Head of caudate nucleus (tissue), 42 donors: ENCODE measurements at places on chromosomes 12 and 14.

DNA sequence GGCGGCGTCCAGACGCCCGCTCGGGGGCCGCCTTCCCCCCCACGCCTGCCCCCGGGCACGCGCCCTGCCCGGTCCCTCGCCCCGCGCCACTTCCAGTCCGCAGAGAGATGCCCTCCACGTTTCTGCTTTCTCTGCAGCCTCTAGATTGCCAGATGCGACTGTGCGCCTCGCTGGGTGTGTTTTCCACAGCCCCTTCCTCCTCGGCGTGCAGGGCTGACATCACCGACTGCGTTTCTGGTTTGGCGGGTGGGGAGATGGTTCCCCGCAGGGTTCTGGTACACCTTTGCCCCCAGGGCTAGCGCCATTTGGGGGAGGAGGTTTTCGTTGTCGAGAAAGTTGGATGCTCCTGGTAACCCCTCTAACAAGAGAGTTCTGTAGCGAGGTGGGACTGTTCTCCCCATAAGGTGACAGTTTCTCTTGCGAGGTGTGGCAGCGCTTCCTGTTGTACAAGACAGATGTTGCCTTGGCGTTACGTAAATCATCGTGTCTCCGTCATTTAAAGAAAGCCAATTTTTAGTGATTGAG lies 1.5 kb downstream of the CALM1 start:
- peak; percentile 48 for DNase-seq

- DNase-seq, result no peak
These were observed at the start of gene DIO3 for GRCh38 chr14:101561145-101561896. DIO3 (plus strand) TSS chr14:101561495.

DNA sequence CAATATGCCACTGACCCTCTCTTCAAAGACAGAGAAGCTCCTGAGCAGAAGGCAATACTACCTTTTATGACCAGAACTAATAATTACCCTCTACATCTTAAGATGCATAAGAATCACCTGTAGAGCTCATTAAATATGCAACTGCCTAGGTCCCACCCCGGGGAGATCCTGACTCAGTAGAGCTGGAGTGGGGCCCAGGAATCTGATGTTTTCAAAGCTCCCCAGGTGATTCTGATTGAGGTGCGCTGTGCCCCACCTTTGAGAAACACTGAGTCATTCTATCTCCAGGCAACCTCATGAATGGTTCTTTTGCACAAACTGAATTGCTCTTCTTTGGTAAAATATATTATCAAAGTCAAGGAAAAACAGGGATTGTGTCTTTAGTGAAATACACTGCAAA lies 149.3 kb upstream of the BMP4 start:
- no peak for DNase-seq

DNA sequence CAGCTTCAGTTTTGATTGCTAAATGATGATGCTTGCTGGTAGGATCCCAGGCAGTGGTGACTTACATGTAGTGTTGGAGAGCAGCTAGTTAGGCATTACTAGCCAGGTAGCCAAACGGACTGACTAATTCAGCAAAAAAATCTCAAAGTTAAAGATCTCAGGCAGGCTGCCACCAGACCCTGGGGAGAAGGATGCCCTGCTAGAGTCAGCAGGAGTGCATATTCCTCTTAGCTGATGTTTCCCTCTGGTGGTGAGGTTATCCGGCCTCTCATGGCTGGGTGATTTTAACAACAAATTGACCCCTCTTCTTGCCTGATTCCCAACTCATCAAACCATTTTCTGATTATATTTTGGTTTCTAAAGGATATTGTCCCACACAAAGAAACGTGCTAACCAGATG lies 2.8 kb downstream of the EFS start:
- no peak for DNase-seq

GRCh38 chr12:52662093-52662917 lies 10.3 kb upstream of the KRT2 start:
- no peak for DNase-seq

DNA sequence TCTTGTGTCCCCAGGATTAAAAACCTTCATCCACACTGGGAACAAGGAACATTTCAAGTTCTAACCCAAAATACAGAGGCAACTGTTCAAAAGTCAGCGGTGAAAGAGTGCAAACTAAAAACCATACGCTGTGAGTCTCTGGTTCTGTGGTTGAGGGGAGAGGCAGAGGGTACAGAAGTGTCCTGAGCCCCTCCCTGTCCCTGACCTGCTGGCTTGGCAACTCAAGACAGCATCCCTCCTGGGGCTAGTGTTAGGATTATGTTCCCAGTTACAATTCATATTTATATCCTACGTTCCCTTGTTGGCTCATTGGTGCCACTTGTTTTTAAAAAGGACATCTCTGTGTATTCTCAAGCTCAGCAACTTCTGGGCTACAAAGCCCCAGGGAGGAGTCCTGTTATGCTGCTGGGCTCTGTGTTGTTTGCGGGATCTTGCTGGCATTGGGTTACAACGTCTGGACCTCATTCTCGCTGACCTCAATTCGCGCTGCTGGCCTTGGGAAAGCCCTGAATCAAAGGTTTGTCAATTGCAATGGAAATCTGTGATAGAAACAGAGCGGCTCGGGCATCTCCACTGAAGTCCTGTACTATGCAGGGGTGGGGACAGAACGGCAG lies 420.8 kb downstream of the FUT8 start:
- DNase-seq, result no peak

DNA sequence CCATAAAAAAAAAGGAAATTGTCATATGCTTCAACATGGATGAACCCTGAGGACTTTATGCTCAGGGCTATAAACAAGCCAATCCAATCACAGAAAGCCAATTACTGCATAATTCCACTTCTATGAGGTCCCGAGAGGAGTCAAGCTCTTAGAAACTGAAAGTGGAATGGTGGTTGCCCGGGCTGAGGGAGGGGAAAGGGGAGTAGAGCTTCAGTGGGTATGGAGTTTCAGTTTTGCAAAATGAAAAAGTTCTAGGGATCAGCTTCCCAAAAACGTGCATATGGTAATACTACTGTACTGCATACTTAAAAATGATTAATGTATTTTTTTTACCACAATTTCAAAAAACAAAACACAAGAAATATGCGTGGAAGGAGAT lies 52.0 kb downstream of the RNF34 start:
- DNase-seq, result no peak

DNA sequence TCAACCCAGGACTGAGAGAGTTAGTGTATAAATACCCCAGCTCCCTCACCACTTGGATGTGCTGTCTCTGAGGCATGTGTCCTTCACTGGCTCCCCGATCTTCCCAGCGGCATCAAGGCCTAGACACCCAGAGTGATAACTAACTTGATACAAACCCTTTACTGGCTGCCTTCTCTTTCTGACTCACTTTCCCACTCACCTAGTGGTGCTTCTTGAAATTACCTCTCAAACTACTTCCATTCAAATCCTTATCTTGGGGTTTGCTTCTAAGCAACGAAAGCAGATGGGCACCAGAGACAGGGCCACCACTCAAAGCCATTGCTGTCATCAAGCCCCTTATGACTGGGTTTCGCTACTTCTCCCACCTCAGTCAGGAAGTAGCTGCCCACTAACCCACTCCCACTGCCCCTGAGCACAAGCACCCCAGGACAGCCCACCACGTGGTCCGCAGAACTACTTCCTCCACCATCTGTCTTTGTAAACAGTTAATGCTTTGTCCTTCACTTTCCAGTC lies 17.2 kb downstream of the ZFP36L1 start:
- no peak for DNase-seq

GRCh38 chr12:1726753-1727152 lies 35.9 kb downstream of the ADIPOR2 start:
- DNase-seq, result no peak

GRCh38 chr12:10571141-10571540 lies 42.3 kb downstream of the MAGOHB start:
- no peak for DNase-seq

GRCh38 chr12:29901585-29901984 lies 117.8 kb upstream of the TMTC1 start:
- DNase-seq, result no peak

DNA sequence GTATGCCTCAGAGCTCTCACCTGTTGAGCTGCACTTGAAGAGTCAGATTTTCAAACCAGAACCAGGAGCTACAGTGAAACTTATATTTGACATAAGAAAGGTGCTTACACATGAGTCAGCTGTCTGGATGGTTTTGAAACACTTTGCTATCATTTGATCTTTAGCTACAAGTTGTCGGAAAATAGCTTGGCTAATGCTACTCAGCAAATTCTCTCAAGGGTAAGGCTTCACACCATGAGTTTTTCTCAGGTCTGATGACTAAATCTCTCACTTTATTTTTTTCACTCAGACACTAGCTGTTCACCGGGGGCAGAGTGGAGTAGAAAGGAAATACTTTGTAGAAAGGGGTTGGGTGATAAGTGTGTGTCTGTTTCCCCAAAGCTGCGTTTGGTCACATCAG lies 171.8 kb downstream of the FLRT2 start:
- DNase-seq, result no peak

GRCh38 chr14:100893228-100893601 lies 10.3 kb downstream of the RTL1 start:
- DNase-seq, result peak; percentile 11

- DNase-seq, result no peak
These were observed 684.3 kb downstream of the TMEM121 start for GRCh38 chr14:106210650-106211049.
